ENCODE measurements at places on chromosomes 7 and 10. TPM values are rescaled to one million over a fixed set of nuclear protein-coding genes. Genes with fewer than 3 reads are reported as not detected.

The FAM25A gene
- not detected for total RNA-seq

GRCh38 chr10:68146133-68146532 is 36.8 kb downstream of the MYPN start:
- no peak for DNase-seq

DNA sequence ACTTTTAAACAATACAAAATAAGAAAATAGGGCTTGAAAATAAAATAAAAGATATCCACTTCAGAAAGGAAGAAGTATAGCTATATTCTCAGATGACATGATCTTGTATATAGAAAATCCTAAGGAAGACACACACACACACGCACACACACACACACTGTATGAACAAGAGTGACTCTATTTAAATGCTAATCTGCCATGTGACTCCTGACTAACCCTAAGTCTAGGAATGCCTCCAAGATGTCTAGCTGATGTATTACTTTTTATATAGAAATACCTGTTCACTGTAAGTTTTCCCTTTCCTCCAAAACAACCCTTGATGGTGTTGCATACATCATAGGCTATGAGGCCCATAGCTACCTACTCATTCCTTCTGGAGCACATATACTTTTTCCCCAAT is 173.1 kb upstream of the LRRTM3 start:
- DNase-seq = no peak

GRCh38 chr10:72258617-72259016 is 15.1 kb upstream of the DDIT4 start:
- no peak for DNase-seq

The IRF5 gene
- 2.2 TPM for total RNA-seq

GRCh38 chr7:42340436-42340835 is 103.4 kb upstream of the GLI3 start:
- DNase-seq = no peak

GRCh38 chr7:3548815-3549214 is 247.8 kb downstream of the SDK1 start:
- DNase-seq = no peak

GRCh38 chr10:87506956-87507355 is 2.3 kb downstream of the MINPP1 start:
- DNase-seq = no peak

GRCh38 chr7:82678716-82679115 is 235.1 kb upstream of the CACNA2D1 start:
- DNase-seq = no peak

GRCh38 chr7:42226354-42226941 is 10.6 kb downstream of the GLI3 start:
- no peak for DNase-seq

The ANKMY2 gene
- total RNA-seq = 28.9 TPM

GRCh38 chr7:116571037-116571436 is 46.2 kb downstream of the CAV1 start:
- no peak for DNase-seq
